ENCODE measurements at places on chromosomes 1 and 21.
A peak's percentile ranks its signal among the peaks of the same experiment; 100 is the strongest.

- no peak for DNase-seq
These were observed 46.6 kb downstream of the VPS26C start for GRCh38 chr21:37220433-37220980.

- no peak for DNase-seq
These were observed 142.6 kb downstream of the PSMG1 start for GRCh38 chr21:39040494-39041110.

- no peak for DNase-seq
These were observed 29.0 kb downstream of the TRIM62 start for GRCh38 chr1:33152685-33153432.

GRCh38 chr1:75125161-75125726, 8.9 kb upstream of the LHX8 start:
- DNase-seq, result no peak

GRCh38 chr1:85450832-85451231, 14.1 kb downstream of the DDAH1 start:
- no peak for DNase-seq

DNA sequence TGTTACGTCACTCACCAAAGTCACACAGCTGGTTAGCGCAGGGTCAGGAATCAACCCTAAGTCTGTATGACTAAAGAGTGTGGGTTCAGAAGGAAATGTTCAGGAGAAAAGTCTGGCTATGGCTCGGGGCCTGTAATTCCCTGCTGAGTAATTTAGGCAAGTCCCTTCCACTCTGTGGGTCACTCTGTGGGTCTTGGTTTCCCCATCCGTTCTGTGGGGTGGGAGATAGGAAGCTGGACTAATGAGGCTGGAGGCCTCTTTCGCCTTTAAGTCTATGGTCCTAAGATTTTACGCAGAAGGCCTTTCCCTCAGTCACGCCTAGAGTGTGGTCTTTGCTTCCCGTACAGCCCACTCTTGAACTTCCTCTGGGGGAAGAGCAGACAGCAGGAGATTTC, 14.3 kb upstream of the MED18 start:
- no peak for DNase-seq

DNA sequence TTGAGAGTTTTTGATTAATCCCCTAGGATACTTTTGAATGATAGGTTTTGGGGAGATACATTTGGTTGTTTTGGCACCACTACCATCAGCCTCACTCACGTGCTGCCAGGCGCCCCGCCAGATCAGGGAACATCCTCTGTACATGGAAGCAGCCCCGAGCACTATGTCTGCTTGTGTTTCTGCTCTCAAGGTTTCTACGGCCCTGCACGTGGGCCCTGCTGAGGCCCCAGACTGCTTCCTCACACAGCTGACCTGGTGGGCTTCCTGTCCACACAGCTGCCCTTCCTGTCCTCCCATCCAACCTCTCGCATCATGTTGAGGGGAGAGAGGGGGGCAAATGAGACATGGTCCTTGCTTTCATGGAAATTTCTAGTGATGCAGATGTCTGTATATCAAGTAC, 20.0 kb downstream of the ADARB1 start:
- no peak for DNase-seq

- peak; percentile 24 for DNase-seq
These were observed 32.5 kb downstream of the XKR8 start for GRCh38 chr1:27992276-27992675.

GRCh38 chr1:11938722-11939526, 4.4 kb downstream of the PLOD1 start:
- no peak for DNase-seq

GRCh38 chr1:153610334-153610733, 2.6 kb downstream of the S100A16 start:
- no peak for DNase-seq

DNA sequence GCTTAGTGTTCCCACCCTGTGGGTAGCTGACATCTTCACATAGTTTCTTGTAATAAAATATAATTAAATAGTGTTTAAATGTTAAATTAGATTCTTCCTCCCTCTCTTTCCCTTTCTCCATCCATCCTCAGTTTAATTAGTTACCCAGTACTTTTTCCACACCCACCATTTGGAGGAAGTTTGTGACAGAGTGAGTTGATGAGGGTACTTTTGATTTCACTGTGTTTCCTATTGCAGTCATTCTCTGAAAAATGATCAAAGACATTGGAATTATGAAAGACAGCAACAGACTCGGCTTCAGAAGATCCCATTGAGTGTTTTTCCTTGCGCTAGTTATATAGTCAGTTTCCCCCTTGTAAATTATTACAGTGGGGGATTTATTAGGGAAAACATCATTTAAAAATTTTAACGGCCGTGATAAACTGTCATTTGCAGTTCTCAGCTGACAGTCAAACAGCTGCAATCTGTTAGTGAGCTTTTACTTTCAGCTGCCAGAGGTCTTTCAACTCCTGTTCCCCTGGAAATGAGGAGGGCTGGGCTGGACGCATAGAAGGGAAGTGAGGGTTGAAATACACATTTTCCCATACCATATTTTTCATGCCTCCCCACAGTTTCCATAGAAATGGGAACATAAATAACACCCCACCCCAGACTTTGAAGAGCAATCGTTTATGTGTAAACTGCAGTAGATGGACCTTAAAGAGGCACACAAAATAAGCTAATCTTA, 61.3 kb upstream of the CACYBP start:
- DNase-seq, result no peak

- DNase-seq, result no peak
These were observed 32.2 kb upstream of the GPR137B start for GRCh38 chr1:236110137-236110536.

- no peak for DNase-seq
These were observed 68.8 kb downstream of the FBXO2 start for GRCh38 chr1:11585389-11585788.

GRCh38 chr1:87599569-87599968, 270.9 kb downstream of the LMO4 start:
- DNase-seq, result no peak

- no peak for DNase-seq
These were observed 24.9 kb upstream of the VPS26C start for GRCh38 chr21:37292041-37292440.

GRCh38 chr1:212699104-212699624, 476 bp downstream of the BATF3 start:
- DNase-seq, result no peak

- no peak for DNase-seq
These were observed 17.5 kb upstream of the VAMP3 start for GRCh38 chr1:7753641-7754040.

- no peak for DNase-seq
These were observed 8.1 kb downstream of the UTP25 start for GRCh38 chr1:209835782-209836298.

- no peak for DNase-seq
These were observed 14.8 kb upstream of the NCMAP start for GRCh38 chr1:24540906-24541710.

DNA sequence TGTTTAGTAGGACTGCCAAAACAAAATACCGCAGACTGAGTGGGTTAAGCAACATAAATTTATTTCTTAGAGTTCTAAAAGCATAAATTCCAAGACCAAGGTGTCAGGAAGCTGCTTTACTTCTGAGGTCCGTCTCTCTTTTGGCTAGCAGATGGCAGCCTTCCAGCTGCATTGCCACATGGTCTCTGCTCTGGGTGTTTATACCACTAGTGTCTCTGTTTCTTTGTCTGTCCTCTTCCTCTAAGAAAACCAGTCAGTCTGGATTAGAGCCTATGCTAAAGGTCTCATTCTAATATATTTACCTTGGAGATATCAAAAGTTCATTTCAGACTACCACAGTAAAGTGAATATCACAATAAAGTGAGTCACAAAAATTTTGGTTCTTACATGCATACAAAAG, 519.8 kb downstream of the COL11A1 start:
- no peak for DNase-seq

GRCh38 chr1:184822267-184822666, 67.6 kb upstream of the EDEM3 start:
- DNase-seq, result no peak

DNA sequence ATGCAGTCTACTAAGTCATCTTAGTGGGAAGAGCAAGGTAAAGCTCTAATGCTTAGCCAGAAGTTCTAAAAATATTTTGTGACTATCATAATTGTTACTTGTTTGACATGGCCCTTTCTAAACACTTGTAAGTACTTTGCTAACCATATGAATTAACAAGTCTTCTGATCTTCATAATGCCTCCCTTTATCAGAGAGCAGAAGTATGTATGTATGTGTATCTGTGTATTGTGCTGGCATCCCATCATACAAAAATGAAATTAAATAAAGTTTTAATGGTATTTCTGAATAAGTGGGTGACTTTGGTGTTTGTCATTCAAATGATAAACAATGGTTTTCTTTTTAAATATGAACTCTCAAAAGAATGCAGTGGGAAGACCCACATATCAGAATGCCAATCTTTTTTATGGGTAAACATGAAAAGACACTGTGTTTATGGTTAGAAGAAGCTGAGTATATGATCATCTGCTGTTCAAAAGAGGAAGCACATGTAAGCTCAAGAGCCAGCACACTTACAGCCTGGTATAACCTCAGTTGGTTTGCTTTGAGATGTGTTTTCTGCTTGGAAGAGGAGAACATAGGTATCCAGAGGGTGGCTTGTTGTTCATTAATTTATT, 159.6 kb downstream of the CLEC20A start:
- no peak for DNase-seq

DNA sequence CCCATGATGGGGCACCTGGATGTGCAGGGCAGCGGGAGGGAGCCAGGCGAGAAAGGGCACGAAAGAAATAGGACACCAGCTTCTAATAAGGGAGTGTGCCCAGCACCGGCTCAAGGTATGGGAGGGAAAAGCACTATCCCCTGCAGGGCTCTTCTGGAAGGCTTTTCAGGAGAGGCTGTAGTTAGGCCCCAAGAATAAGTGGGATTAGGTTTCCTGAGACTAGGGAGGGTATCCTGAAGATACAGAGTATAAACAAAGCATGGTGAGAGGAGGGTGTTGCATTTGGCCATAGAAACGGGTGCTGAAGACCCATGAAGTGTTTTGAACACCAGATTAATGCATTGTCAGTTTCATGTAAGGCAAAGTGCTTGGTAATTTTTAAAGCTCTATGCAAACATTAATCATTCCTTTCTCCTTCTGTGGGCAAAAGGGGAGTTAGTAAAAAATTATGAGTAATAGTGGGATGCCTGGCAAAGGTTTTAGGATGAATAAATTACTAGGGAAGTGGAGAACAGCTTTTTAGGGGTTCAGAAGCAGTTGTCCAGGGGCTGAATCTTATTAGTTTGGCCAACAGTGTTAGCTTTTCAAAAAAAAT, 74.0 kb downstream of the SYT6 start:
- no peak for DNase-seq

- DNase-seq, result no peak
These were observed 116.6 kb upstream of the HIVEP3 start for GRCh38 chr1:42035205-42035829.

DNA sequence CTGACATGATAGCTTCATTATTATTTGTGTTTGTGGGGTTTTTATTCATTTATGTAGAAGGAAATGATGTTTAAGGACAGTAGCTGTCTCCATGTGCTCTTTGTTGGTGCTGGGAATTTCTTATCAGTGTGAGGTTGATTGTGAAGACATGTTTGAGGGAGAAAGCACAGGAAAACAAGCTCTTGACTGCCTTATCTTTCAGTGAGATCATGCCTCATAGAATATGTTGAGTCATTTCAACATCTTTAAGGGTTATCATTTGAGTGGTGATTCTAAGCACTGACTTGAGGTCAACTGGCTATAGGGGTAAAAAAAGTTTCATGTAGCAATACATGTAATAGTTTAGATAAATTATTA, 405.1 kb upstream of the ADAMTS5 start:
- DNase-seq, result no peak

DNA sequence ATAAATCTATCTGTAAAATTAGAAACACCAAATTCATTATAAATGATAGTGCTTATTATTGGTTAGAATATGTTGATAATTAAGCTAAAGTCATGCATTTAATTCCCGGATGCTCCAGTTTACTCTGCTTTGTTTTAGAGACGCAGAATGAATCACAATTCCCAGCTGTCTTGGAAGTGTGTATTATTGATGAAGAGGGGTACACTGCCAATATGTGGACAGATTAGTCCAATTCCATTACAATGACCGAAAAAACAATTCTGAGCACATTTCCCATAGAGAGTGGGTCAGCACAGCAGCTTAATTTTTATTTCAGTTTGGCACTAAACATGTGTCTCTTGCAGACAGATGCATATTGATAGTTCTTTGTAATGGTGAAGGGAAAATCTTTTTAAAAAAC, 146.7 kb downstream of the KCNT2 start:
- no peak for DNase-seq

GRCh38 chr1:168623003-168623828, 46.8 kb downstream of the XCL1 start:
- no peak for DNase-seq

Measured in stimulated activated CD8-positive, alpha-beta memory T cell treated with anti-CD3 and anti-CD28 coated beads, Interleukin-12 subunit alpha, Interleukin-12 subunit beta, amount 100 ng/mL, for 1 hour (primary cell).